ENCODE measurements at places on chromosomes 13 and 19. TPM values are rescaled to one million over a fixed set of nuclear protein-coding genes. Genes with fewer than 3 reads are reported as not detected.

GRCh38 chr13:30061217-30061616 lies 210.8 kb upstream of the UBL3 start:
- DNase-seq = no peak

KIR2DL1 gene
- total RNA-seq = not detected

- DNase-seq = peak; percentile 95
These were observed 155.9 kb upstream of the KLF12 start for GRCh38 chr13:74289861-74290773.

RASIP1 gene
- total RNA-seq = 0.07 TPM

PTH2 gene
- total RNA-seq = not detected

DNA sequence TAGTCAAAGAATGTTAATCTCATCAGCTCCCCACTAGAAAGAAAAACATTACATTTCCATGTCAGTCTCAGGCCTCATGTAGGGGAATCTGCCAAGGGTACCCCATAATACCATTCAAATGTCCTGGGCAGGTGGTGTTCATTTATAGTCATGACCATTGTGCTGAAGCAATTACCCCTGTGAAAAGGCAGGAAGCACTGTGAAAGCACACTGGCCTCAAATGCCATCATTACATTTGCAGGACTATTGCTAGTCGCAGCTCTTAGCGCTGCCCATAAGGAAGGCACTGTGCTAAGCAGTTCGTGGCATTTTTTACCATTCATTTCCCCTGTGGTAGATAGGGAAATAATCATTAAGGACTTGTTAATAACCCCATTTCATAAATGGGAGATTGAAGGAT lies 109.0 kb downstream of the LHFPL6 start:
- no peak for DNase-seq

PALM3 gene
- total RNA-seq = 6.2 TPM

DNA sequence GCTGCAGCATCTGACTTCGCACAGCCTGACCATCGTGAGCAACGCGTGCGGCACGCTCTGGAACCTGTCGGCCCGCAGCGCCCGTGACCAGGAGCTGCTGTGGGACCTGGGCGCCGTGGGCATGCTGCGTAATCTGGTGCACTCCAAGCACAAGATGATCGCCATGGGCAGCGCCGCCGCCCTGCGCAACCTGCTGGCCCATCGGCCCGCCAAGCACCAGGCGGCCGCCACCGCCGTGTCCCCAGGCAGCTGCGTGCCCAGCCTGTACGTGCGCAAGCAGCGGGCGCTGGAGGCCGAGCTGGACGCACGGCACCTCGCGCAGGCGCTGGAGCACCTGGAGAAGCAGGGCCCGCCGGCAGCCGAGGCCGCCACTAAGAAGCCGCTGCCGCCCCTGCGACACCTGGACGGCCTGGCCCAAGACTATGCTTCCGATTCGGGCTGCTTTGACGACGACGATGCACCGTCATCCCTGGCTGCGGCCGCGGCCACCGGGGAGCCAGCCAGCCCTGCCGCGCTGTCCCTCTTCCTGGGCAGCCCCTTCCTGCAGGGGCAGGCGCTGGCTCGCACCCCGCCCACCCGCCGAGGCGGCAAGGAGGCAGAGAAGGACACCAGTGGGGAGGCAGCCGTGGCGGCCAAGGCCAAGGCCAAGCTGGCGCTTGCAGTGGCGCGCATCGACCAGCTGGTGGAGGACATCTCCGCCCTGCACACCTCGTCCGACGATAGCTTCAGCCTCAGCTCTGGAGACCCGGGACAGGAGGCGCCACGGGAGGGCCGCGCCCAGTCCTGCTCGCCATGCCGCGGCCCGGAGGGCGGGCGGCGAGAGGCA lies 13.6 kb downstream of the C19orf25 start:
- no peak for DNase-seq

LRRC63 gene
- total RNA-seq = 0.29 TPM

Data from A172 (cell line).